Tongue (tissue), 3 donors: ENCODE measurements at places on chromosomes 2 and 18.

GRCh38 chr18:8695932-8696517, 9.3 kb upstream of the MTCL1 start:
- DNase-seq = no peak

- no peak for DNase-seq
Observed at GRCh38 chr2:235390108-235390815, 103.6 kb upstream of the AGAP1 start.

GRCh38 chr18:63109022-63109421, 210.5 kb downstream of the BCL2 start:
- no peak for DNase-seq

GRCh38 chr2:167052825-167053224, 164.5 kb downstream of the XIRP2 start:
- DNase-seq = no peak

DNA sequence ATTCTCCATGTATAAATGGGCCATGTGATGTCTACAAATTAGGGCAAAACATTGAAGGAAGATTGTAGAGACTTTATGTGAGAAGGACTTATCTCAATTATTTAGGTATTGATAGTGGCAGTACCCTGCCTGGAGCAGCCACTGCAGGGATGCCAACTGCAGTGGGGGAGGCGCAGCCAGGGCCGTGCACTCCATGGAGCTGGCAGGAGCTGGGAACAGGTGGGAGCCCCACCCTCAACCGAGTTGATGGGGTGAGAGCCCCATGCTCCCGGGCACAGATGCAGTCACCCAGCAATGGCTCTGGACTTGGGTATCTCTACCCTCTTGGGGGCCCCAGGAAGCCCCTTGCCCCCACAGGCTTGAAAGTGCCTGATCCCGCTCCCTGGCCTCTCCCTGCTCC, 564.3 kb downstream of the SLC4A3 start:
- DNase-seq = no peak

GRCh38 chr18:75884728-75885127, 457.2 kb upstream of the SMIM21 start:
- DNase-seq = no peak

GRCh38 chr2:139836769-139837168, 1056.6 kb upstream of the NXPH2 start:
- DNase-seq = no peak

DNA sequence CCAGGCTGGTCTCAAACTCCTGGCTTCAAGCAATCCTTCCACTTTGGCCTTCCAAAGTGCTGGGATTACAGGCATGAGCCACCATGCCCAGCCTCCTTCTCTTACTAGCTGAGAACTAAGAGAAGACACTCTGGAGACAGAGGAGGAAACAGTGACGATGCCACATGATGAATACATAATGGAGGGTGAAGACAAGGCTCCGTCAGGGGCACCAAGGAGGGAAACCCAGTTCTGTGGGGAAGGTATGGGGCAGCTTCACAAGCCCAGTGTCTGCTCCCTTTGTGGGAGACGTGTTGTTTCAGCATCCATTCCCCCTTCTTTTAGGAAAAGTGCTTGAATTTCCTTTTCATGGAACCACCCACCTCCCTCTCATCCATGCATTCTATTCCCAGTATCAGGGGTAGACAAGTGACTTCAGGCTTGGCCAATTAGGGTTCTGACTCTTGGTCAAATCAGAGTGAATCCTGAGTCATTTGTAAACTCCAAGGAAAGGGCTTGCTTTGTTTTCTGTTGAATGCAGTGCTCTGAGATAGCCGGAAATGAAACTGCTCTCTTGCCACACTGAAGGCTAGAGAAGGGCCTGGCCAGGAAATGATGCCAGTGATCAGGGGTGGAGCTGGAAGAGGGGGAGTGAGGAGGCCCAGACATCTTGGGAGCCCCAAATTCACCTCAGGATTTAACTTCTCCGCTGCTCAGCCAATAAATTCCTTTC, 23.7 kb downstream of the TMEM127 start:
- no peak for DNase-seq

- DNase-seq = no peak
Observed at GRCh38 chr2:41353060-41353459, 694.8 kb upstream of the PKDCC start.

GRCh38 chr2:19846030-19846429, 55.8 kb downstream of the TTC32 start:
- no peak for DNase-seq

DNA sequence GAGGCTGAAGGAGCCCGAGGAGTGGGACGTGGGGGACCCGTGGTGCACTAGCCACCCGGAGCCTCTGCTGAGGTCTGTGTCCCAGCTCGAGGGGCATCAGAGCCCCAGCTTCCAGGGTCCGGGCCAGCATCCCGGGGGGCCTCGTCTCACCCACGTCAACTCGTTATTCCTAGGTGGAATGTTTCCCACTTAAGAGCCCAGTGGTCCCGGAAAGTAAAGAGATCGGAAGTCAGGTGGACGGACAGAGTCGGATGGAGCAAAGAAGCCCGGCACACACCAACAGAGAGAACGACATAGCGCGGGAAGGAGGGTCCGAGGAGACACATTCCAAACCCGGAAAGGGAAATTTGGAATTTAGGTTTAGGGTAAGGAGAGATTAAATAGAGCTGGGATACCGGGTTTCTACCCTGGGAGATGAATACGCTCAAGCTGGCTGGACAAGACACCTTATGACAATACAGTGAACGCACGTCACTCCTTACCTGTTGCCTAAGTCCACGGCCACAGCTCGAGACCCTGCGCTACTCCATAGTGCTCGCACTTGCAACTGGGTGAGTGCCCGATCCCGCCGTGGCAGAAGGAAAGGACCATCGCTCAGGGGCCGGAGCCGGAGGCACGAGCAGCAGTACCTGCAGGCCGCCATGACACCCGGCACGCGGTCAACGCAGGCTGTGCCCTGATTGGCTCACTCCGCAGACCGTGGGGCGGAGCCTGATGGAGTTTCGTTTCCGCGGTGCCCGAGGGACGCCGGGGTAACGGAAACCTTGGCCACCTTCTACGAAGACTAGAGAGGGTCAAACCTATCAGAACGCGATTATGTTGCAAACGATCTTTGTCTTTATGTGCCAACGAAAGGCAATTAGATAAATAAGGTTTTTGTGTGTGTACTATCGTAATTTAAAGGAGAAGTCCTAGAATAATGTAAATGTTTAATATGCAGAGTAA, at the start of gene PNPT1:
Gene PNPT1, minus strand, starts transcription at position 664 of the 945 bp plus-strand sequence. Its CDS starts 21 bp downstream, at position 643.
- DNase-seq = peak; percentile 97
